ENCODE measurements at places on chromosomes 5 and 9.

DNA sequence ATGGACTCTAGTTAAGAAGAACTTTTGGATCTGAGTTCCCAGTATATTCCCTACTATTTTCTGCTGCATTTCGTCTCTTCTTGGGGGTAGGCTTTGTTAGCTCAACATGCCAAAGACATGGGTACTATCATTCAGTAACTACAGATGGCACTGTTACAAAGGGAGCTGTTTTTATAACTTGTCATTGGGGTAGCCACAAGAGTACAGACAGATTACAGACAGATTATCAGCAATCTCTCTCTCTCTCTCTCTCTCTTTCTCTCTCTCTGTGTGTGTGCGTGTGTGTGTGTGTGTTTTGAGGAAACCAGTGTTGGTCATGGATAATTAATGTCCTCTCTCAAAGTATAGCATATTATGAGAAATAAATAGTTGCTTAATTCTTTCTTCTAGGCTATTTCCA, 116.1 kb downstream of the WDR70 start:
- no peak for DNase-seq

GRCh38 chr9:83655433-83655832, 32.5 kb downstream of the IDNK start:
- no peak for DNase-seq

- DNase-seq = no peak
Observed at GRCh38 chr9:89963280-89963679, 358.5 kb downstream of the GADD45G start.

- no peak for DNase-seq
Observed at GRCh38 chr5:176618783-176619182, 8.8 kb upstream of the GPRIN1 start.

DNA sequence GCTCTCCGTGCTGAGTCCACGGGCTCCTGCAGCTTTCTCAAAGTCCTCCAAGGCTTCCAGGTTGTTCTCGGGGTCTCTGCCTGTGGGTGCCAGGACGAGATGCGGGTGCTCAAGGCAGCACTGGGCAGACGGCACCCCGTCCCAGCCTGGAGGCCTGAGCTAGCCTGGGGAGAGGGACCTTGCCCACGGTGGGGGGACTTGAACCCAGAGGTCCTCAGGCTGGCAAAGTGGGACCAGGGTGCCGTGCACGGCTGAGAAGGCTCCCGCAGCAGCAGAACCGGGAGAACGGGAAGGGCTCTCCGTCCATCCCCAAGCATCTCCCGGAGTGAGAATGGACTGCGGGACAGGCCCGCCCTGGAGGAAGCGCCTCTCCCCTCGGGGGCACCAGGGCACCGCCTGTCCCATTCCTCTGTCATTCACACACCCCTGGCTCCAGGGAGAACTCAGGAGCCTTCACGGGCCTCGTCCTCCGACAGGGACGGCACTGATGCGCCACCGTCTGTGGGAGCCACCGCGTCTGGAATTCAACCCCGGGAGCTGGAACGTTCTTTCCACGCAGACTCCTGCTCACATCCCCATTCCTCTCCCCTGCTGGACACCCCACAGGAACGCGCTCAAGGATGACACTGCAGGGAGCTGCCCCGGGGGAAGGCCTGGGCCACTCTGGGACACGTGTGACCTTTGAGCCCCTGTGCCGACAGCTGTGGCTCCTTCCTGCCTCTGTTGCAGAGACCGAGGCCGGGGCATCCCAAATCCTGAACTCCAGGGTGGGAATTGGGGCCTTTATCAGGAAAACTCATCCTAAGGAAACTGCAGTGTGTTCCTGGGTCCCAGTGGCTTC, 16.3 kb upstream of the OBP2B start:
- DNase-seq = no peak

GRCh38 chr5:117161718-117162335, 587.2 kb upstream of the SEMA6A start:
- no peak for DNase-seq

GRCh38 chr5:72157625-72157962, 50.3 kb downstream of the MAP1B start:
- no peak for DNase-seq

- DNase-seq = no peak
Observed at GRCh38 chr5:144141585-144141984, 28.9 kb downstream of the YIPF5 start.

GRCh38 chr5:68240202-68240601, 24.6 kb downstream of the PIK3R1 start:
- DNase-seq = no peak

- DNase-seq = no peak
Observed at GRCh38 chr5:58499231-58499630, 8.0 kb downstream of the GAPT start.

GRCh38 chr9:94927762-94928670, 201.5 kb downstream of the AOPEP start:
- no peak for DNase-seq

DNA sequence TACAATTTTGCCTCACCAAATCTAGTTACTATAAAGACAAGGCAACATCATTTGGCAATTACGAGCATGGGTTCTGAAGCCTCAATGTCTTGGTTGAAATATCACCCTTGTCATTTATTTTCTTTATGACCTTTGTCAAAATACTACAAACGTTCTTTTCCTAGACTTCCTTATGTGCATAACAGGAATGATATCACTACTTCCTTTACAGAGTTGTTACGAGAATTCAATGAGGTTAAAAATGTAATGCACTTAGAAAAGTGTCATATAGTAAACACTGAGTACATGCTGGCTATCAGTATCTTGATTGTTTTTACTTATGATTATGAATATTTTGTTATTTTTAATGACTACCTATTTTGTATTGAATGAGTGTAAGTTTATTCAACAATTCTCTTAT, 640.9 kb upstream of the CCNG1 start:
- DNase-seq = no peak

- DNase-seq = no peak
Observed at GRCh38 chr5:140235791-140236551, 61.0 kb downstream of the CYSTM1 start.

DNA sequence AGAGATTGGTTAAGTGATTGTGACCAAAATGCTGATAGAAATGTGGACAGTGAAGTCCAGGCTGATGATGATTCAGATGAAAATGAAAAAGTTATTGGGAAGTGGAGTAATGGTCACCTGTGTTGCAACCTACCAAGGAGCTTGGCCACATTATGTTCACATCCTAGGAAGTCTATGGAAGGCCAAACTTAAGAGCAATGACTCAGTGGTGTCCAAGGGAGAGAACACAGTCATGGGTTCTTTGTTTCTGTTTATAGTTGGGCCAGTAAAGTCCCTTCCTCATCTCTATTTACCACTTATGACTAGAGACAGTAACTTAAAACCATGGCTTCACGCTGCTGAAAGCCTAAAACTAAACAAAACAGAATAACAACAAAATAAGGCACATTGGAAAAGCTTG, 555.3 kb upstream of the DAB2 start:
- DNase-seq = no peak

GRCh38 chr5:170633235-170634081, 129.6 kb downstream of the KCNIP1 start:
- peak; percentile 68 for DNase-seq

- no peak for DNase-seq
Observed at GRCh38 chr9:133968428-133968827, 23.7 kb downstream of the VAV2 start.

DNA sequence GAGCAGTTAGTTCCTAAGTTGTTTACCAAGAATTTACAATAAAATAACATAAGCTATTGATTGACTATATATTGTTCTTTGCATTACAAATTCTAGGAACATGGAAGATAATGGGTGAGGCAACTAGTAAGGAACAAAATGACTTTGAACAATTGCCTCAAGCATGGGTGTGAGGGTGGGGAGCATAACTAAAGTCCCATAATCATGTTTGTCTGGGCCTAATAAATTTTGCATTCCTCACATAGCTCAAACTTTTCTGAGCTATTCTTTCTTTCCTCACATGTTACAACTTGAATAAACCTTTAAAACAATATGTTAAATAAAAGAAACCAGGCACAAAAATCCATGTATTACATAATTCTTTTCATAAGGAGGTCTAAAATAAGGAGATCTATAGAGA, 1066.1 kb downstream of the NR2F1-AS1 start:
- no peak for DNase-seq

DNA sequence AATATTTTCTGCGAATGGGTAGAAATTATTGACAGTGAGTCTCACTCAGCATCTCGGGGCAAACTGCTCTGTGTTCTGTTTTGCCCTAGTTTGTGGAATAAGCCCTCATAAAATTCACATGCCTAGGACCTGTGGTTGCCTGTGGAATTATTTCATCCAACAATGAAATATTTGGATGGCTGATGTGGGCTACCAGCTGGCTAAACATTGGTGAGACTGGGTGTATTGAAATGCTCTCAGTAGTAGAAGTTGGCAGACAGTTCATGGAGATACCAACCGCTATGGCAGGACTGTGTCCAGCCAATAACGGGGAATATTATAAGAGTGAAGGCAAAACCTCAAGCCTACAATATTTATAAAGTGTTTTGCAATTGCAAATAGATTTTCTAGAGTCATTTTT, 344.1 kb upstream of the RPS23 start:
- no peak for DNase-seq

DNA sequence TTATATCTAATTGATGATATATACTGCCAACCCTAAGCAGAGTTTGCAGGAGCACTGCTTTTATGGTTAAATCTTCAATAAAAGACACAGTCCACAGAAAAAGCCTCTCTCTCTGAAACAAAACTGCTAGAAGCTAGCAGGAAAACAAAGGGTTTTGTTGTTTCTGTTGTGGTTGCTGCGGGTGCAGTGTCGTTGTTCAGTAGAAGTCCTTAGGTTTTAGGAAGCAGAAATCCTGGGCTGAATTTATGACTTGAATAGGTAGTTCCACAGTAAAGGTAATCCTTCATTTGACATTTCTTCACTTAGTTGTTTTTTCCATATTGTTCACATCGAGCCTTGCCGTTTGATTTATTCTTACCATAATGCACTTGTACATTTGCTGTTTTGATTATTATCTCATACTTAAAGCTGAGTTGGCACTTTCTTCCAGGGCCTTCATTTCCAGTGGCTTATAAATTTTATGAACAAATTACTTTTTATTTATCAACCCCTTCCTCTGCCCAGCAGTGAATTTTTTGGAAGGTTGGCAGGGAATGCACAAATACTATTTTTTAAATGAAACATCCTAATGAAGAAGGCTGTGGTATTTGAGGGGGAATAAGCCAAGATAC, 209.6 kb upstream of the SLC30A5 start:
- DNase-seq = no peak

DNA sequence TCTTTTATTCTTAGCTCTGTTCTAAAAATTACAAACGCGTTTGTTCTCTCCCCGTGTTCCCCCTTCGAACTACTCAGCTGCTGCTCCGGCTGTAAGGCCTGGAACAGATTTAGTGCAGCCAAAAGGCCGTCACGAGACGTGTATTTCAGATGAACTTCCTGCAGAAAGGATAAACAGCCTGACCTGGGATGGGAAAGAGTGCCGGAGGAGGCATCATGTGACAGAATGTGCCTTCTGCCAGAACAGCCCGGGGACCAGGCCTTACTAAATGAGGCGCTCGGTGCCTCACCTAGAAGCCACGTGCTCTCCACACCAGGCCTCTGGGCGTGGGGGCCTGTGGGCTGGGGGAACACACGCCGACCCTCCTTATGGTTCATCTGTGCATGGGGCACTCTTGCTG, 94.7 kb downstream of the PPARGC1B start:
- DNase-seq = no peak

GRCh38 chr9:87497604-87498045, at the start of gene DAPK1:
Gene DAPK1 (plus strand): TSS chr9:87497867. CDS start chr9:87499078, 1,211 bp downstream.
- DNase-seq = no peak
